ENCODE measurements at places on chromosomes 6 and 20.

DNA sequence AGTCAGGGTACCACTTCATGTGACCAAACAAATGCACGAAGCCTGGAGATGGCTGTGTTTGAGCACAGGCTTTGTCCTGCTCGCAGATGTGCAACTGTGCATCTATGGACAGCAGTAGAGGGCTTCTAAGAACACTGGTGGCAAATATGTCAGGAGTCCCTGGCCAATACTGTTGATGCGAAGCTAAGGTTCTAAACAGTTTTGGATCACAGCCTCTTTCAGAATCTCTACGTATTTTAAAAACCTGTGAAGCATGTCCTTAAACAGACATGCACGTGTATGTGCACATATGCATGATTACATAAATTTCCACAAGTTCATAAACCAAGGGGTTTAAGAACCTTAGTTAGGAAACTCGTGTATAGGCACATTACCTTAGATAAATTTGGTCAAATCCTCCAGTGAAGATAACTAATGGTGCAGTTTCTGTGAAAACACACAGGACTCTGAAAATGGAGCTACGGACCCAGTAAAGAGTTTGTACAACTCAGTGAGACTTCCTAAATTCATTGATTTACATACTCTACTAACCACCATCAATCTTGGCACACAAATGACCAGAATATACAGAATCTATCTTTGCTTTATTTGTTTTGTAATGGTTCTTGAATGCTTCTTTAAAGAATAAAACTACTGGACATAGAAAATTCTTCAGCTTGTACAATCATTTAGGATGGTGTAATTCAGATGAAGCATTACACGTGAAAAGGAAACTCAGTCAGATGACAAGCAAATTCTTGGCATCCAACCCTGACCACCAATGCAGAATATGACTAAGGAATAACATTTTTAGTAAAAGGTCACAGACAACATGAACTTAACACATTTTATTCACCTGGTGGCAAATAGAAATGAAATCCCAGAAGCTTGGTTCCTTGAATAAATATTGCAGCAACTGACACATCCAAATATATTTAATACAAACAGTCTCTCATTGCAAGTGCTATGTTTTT lies 27.4 kb downstream of the KCNQ5 start:
- no peak for DNase-seq

DNA sequence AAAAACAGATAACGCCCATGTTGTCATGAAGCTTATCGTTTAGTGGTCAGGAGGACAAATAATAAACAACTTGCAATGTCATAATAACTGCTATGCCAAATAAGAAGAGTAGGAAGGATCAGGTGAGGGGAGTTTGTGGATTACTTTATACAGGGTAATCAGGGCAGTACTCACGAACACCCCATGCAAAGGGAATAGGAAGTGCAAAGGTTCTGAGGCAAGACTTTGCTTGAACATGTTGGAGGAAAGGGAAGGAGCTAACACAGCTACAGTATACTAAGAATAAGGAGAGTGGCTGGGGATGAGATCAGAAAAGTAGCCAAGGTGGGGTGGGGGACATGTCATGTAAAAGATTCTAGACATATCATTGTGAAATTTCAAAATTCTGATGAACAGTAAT lies 292.0 kb upstream of the RUNX2 start:
- no peak for DNase-seq

DNA sequence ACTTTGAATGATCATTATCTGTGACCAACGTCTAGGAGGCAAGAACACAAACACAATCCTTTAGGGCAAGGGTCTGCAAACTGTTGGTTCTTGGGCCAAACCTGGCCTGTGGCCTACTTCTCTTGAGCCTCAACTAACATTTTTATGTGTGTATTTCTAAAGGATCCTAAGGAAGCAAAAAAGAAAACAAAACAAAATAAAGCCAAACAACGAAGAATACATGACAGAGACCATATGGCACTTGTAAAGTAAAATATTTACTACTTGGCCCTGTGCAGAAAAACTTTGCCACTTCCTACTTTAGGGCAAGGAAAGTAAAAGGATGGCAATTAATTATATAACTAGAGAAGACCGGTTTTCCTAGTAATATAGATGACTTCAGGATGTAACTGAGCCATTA lies 1056.2 kb downstream of the EPHA7 start:
- DNase-seq = no peak

DNA sequence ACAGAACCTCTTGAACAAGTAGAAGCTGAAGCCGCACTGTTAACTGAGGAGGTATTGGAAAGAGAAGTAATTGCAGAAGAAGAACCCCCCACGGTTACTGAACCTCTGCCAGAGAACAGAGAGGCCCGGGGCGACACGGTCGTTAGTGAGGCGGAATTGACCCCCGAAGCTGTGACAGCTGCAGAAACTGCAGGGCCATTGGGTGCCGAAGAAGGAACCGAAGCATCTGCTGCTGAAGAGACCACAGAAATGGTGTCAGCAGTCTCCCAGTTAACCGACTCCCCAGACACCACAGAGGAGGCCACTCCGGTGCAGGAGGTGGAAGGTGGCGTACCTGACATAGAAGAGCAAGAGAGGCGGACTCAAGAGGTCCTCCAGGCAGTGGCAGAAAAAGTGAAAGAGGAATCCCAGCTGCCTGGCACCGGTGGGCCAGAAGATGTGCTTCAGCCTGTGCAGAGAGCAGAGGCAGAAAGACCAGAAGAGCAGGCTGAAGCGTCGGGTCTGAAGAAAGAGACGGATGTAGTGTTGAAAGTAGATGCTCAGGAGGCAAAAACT lies 40.1 kb downstream of the ZBTB2 start:
- no peak for DNase-seq

DNA sequence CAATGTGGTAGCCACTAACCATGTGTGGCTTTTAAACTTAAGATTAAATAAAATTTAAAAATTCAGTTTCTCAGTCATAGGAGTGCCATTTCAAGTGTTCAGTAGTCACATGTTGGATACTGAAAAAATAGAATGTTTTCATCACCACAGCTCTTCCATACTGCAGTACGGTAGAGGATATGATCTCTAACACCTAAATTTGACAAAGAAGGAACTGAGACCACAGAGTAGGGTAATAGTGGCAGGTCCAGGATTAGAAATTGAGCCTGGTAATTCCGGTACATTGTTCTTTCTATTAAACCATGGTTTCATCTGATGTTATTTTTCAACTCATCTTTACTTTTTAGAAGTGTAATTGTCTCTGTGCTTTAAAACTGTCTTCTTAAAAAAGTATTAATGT lies 104.0 kb downstream of the CD2AP start:
- DNase-seq = no peak

DNA sequence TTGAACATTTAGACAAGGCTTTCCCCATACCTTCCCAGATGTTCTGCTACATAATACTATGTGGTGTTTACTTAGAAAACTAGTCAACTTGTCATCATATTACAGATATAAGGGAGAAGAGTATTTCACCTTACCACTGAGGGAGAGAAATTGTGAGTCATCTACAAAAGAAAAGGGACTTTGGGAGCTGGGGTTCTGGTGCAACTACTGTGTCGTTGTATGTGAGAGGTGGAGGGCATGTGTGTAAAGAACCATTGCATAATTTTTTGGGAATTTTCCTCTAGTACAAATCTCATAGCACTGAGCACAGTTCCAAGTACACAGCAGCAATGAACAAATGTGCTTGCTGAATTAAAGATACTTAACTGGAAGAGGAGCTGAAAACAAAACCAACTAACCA lies 665.6 kb downstream of the DHX35 start:
- DNase-seq = no peak

- no peak for DNase-seq
Observed at GRCh38 chr6:37695857-37696219, 1.8 kb downstream of the MDGA1 start.

DNA sequence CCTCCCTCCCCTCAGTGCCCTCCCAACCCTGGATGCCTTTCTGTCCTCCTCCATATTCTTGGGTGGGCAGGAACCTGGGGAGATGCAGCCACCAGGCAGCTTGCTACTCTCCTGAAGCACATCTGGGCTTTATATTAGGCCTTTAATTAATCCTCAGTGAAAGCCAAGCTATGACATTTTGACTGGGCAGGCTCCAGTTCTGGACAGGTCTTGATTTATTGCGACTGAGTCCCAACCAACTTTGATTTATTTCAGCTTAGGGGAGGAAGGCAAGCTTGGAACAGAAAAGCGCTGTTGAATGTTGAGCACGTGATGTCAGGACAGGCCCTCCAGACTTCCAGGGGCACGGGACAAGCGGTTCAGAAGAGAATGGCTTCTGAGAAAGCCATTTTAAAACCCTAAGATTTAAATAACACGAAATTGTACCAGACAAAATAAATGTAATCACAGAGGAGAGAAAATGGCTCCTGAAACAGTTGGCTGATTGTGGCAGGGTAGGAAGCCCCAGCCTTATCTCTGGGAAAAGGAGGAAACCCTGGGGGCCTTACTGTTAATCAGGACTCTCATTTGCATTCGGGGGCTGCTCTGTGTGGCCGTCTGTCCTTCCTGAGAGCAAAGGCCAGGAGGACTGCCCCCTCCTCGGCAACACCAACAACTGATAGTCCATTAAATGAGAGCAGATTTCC lies 294.2 kb downstream of the FOXC1 start:
- DNase-seq = no peak

DNA sequence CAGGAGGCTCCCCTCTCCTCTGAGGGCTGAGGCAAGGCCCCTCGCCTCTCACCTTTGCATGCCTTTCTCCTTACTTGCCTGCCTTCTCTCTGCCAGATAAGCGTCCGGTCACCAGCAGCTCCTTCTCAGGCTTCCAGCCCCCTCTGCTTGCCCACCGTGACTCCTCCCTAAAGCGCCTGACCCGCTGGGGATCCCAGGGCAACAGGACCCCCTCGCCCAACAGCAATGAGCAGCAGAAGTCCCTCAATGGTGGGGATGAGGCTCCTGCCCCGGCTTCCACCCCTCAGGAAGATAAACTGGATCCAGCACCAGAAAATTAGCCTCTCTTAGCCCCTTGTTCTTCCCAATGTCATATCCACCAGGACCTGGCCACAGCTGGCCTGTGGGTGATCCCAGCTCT lies 21.3 kb upstream of the PPARD start:
- no peak for DNase-seq

DNA sequence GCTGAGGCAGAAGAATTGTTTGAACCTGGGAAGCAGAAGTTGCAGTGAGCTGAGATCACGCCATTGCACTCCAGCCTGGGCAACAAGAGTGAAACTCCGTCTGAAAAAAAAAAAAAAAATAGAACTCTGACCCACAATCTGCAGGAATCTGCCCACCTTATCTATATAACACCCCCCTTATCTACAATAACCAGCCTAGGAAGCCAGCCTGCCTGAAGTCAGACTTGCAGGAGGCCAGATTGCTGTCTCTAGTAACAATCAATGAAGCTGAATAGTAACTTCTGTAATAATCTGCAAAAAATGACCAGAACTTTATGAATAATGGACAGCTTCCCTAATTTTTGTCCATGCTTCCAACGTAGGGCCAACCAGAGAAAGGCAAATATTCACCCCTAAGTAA lies 352.5 kb downstream of the CD83 start:
- no peak for DNase-seq

GRCh38 chr6:112148103-112148502 lies 60.7 kb downstream of the FAM229B start:
- DNase-seq = no peak

GRCh38 chr6:150765067-150765764 lies 100.3 kb upstream of the MTHFD1L start:
- no peak for DNase-seq

DNA sequence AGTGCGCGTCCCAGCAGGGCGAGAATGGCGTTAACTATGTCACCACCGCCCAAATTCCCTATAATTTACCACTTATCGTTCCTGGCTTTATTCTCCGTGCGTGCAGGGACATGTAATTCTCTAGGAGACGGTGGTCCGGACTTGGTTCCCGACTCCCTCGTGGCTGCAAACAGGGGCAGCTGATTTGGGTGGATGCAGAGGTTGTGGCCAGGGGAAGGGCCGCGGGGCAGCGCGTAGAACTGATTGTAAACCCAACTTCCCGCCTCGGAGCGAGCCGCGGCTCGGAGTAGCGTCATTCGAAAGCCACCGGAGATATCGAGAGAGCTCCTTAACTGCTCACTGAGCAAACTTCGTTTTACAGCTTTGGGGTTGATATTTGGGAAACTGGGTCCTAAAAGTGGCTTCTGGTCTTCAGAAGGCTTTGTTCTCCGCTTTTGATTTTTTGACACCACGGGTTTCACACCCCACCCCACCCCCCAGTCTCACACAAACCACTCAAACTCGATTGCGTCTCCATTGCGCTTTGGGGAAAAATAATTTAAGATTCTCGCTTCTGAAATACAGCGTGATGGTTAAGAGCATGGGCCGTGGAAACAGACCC lies 17.5 kb upstream of the ZSCAN9 start:
- DNase-seq = no peak

GRCh38 chr6:135360222-135360621 lies 137.3 kb downstream of the AHI1 start:
- DNase-seq = no peak

GRCh38 chr6:21521276-21521675 lies 72.3 kb upstream of the SOX4 start:
- DNase-seq = no peak

GRCh38 chr6:116027801-116028200 lies 32.9 kb downstream of the FRK start:
- no peak for DNase-seq

DNA sequence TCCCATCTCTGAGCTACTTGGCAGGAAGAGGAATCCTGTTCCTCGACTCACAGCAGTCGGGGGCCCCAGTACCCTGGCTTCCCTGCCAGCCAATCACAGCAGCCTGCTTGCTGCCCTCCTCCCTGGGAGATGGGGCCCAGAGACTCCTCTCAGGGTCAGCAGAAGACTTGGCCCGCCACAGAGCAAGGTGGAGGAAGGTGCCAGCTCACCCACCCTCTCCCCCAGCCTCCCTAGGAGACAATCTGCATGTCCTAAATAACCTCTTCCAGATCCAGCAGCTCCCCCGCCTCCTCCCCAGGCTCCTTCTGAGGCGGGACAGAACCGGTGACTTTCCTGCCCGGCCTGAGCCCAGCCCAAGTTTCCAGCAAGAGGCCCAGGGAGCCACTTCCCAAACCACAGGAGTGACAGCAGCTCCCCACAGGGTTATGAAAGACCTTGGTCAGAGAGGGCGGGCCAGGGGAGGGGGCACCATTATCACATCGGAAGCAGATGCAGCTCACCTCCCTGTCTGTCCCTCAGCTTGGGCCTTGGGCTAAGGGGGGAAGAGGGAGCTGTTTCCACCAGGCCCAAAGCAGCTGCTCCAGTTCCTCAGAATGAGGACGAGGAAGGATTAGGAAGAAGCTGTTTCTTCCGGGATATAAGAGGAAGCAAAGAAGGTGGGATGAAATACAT lies 2.3 kb downstream of the CCND3 start:
- DNase-seq = no peak

DNA sequence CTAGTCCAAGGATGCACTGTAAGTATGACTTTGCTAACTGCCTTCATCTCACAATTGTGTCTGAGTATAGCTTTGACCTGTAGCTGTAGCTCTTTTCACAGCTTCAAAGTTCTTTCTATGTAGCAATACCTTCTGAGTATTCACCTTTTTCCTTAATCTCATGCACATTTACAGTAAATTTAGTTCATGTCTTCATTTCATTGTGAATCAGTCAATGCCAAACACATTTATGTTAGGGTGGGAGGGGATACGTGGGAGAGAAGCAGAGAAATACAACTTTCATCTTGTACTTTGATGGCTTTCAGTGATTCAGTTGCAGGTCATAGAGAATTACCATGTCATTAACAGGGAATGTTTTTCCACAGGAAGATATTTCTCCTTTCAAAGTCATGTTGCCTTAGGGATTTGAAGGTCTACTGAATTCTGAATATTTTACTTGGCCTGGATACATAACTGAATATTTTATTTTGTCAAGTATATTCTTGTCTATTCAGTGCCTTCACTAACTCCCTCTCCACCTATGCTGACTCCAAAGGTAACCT lies 119.2 kb downstream of the TINAG start:
- no peak for DNase-seq

- DNase-seq = no peak
Observed at GRCh38 chr6:151425561-151425960, 26.4 kb downstream of the RMND1 start.
